ENCODE measurements at places on chromosomes 5 and 9.

GRCh38 chr5:11247224-11247623 is 486.2 kb upstream of the DAP start:
- H3K27ac ChIP-seq: no peak overlapping the region
- no peaks in the 10 kb centered on the region for H3K36me3 ChIP-seq
- H3K4me3 ChIP-seq: no peak overlapping the region
- H3K4me1 ChIP-seq: no peaks in the 10 kb centered on the region

DNA sequence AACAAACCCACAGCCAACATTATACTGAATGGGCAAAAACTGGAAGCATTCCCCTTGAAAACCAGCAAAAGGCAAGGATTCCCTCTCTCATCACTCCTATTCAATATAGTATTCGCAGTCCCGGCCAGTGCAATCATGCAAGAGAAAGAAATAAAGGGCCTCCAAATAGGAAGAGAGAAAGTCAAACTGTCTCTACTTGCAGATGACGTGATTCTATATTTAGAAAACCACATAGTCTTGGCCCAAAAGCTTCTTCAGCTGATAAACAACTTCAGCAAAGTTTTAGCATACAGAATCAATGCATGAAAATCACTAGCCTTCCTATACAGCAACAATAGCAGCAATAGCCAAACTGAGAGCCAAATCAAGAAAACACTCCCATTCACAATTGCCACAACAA is 333.7 kb upstream of the EDIL3 start:
- no peaks in the 10 kb centered on the region for H3K36me3 ChIP-seq
- H3K4me3 ChIP-seq: no peak overlapping the region
- DNase-seq: no peak
- H3K27me3 ChIP-seq: no peaks in the 10 kb centered on the region
- H3K27ac ChIP-seq: no peak overlapping the region

- H3K27me3 ChIP-seq: no peaks in the 10 kb centered on the region
- H3K4me1 ChIP-seq: no peaks in the 10 kb centered on the region
- no peak overlapping the region for H3K4me3 ChIP-seq
- no peak overlapping the region for H3K27ac ChIP-seq
- no peaks in the 10 kb centered on the region for H3K36me3 ChIP-seq
- no peak for DNase-seq
Measured at GRCh38 chr5:104119529-104119928, 556.9 kb upstream of the NUDT12 start.

- peaks cover 16% of the 10 kb centered on the region for H3K4me1 ChIP-seq
- no peaks in the 10 kb centered on the region for H3K27me3 ChIP-seq
- no peak overlapping the region for H3K4me3 ChIP-seq
- H3K36me3 ChIP-seq: no peaks in the 10 kb centered on the region
- DNase-seq: no peak
Measured at GRCh38 chr5:1526190-1526631, 2.5 kb upstream of the LPCAT1 start.

GRCh38 chr5:139915266-139915665 is 119.7 kb downstream of the PSD2 start:
- no peak overlapping the region for H3K4me3 ChIP-seq
- no peaks in the 10 kb centered on the region for H3K27me3 ChIP-seq
- no peak overlapping the region for H3K27ac ChIP-seq
- H3K36me3 ChIP-seq: no peaks in the 10 kb centered on the region
- no peaks in the 10 kb centered on the region for H3K4me1 ChIP-seq

- H3K27me3 ChIP-seq: no peaks in the 10 kb centered on the region
- peaks cover 4% of the 10 kb centered on the region for H3K36me3 ChIP-seq
- DNase-seq: no peak
- peaks cover 12% of the 10 kb centered on the region for H3K4me1 ChIP-seq
- H3K27ac ChIP-seq: no peak overlapping the region
Measured at GRCh38 chr5:179905161-179905560, 2.5 kb downstream of the TBC1D9B start.

DNA sequence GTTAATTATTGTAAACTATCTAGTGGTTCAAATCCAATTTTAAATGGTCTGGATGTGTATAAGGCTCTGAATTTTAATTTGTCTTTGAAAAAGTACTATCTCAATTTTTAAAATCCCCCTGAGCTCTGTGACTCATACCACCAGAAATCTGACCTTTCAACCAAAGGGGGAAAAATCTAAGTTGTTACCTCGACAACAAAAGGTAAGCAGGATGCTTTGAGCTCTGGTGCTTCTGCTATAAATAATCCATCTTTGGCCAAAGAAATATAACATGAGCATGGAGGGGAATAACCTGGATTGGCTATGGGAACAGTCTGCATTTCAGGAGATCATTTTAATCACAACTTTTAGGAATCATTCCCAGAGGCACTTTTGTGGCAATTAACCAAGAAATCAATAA is 76.3 kb upstream of the PCSK1 start:
- no peak overlapping the region for H3K4me3 ChIP-seq
- no peaks in the 10 kb centered on the region for H3K36me3 ChIP-seq
- no peaks in the 10 kb centered on the region for H3K27me3 ChIP-seq
- H3K27ac ChIP-seq: no peak overlapping the region

- no peak overlapping the region for H3K27ac ChIP-seq
- H3K4me1 ChIP-seq: no peaks in the 10 kb centered on the region
- no peak overlapping the region for H3K4me3 ChIP-seq
- DNase-seq: no peak
- no peaks in the 10 kb centered on the region for H3K27me3 ChIP-seq
- H3K36me3 ChIP-seq: no peaks in the 10 kb centered on the region
Measured at GRCh38 chr5:144971108-144971850, 800.6 kb downstream of the KCTD16 start.

DNA sequence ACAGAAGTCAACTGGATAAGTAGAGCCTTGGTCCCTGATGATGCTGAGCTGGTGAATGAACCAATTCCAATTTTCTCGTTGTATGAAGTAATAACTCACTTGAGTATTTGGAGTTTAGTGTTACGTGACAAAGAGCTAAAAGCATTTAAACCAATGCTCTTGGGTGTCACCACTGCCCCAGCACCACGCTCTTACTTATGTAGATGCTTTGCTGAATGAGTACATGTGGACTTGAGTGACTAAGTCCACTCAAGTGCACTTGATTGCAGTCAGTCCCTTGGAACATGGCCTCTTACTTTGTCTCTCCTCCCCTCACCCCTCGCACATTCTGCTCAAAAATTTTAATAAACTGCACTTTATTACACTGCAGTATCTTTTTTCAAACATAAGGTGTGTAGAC is 184.0 kb downstream of the MAN2A1 start:
- H3K36me3 ChIP-seq: no peaks in the 10 kb centered on the region
- no peaks in the 10 kb centered on the region for H3K27me3 ChIP-seq
- H3K4me3 ChIP-seq: no peak overlapping the region
- H3K4me1 ChIP-seq: no peaks in the 10 kb centered on the region

GRCh38 chr5:107331882-107332281 is 338.9 kb downstream of the EFNA5 start:
- no peaks in the 10 kb centered on the region for H3K27me3 ChIP-seq
- no peaks in the 10 kb centered on the region for H3K4me1 ChIP-seq
- H3K27ac ChIP-seq: no peak overlapping the region

GRCh38 chr9:86918556-86918955 is 28.8 kb downstream of the GAS1 start:
- H3K27ac ChIP-seq: no peak overlapping the region
- H3K36me3 ChIP-seq: no peaks in the 10 kb centered on the region
- no peaks in the 10 kb centered on the region for H3K4me1 ChIP-seq

DNA sequence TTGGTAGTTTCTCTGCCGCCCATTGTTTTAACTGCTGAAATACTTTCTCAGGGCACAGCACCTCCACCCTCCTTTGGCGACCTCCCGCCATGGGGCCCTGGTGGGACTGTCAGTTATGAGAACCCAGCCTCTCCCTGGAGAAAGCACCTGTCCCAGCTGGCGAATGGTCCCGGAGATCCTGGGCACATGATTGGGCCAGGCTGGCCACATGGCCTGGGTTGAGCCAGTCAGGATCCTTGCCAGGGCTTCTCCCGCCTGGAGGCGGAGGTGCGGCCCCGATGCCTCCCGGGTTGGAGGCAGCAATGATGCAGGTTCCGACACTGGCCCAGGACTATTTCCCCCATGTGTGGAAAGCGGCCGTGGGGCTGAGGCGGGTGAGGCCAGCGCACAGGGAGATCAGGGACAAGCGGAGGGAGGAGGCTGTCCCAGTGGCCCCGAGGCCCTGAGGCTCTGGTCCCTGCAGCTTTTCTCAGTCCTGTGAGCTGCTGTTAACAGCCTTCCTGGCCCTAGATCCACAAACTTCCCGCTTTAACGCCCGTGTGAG is 13.6 kb downstream of the UNC5A start:
- no peaks in the 10 kb centered on the region for H3K36me3 ChIP-seq
- no peak for DNase-seq
- no peak overlapping the region for H3K4me3 ChIP-seq
- H3K4me1 ChIP-seq: no peaks in the 10 kb centered on the region

DNA sequence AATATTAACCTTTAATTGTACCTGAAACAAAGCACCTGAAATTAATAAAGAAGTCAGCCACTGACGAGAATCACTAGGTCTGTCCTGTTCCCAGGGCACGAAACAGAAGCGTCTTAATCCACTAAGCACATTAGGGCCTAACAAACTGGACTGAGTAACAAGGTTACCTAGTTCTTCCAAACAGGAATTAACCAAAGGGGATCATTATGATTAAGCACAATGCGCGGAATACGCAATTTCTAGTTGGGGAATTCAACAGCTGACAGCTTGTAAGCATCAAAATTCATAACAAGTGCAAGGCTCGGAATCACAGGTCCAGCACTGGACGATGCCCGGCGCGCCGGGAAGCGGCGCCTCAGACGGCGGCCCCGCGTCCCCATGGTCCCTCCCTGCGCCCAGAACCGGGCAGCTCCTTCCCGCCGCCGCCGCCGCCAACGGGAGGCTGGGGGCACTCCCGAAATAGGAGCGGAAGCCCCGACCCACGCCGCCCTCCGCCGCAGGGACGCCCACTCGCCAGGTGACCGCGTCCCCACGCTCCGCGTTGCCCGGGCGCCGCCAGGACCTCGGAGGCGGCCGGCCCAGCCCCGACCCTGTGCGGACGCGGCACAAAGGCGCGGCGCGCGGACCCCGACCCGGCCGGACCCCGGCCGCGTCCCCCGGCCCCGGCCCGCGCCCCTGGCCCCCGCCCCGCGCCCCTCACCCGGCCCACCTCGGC is 898 bp downstream of the CAMSAP1 start:
- no peaks in the 10 kb centered on the region for H3K36me3 ChIP-seq
- no peak for DNase-seq
- peak overlapping the region; percentile 62 for H3K4me3 ChIP-seq
- no peaks in the 10 kb centered on the region for H3K27me3 ChIP-seq

DNA sequence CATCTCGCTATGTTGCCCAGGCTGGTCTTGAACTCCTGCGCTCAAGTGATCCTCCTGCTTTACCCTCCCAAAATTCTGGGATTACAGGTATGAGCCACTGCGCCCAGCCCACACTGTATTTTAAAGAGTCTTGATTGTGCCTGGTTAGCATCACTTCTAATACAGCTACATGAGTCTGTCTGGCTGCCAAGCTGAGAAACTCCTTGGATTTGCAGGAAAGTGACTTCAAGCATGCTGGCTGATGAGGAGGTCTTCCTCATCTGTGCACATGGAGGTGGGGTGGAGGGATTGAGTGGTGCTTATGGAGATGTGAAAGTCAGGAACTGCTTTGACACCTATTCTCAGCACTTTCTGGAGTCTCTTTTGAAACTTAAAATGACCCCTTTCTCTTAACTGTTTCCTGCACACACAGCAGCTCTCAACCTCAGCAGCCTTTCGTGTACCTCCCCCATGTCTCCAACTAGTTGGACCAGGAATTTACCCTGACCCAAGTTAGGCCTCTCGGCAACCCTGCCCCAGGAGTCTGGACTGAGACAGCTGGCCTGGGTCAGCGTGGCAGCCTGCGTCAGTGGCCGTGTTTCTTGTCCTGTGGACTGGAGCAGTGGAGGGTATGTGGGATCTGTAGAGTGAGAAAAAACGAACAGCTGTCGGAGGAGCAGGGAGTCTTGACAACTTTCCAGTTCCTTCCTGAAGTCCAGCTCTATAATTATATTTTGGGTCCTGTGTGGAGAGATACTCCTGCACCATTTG is 72.5 kb downstream of the ACER2 start:
- no peak overlapping the region for H3K4me3 ChIP-seq
- no peak overlapping the region for H3K27ac ChIP-seq
- DNase-seq: no peak
- H3K36me3 ChIP-seq: no peaks in the 10 kb centered on the region

- H3K27ac ChIP-seq: no peak overlapping the region
- no peak for DNase-seq
- H3K36me3 ChIP-seq: no peaks in the 10 kb centered on the region
- no peak overlapping the region for H3K4me3 ChIP-seq
Measured at GRCh38 chr5:164581889-164582288, 1076.5 kb downstream of the MAT2B start.

DNA sequence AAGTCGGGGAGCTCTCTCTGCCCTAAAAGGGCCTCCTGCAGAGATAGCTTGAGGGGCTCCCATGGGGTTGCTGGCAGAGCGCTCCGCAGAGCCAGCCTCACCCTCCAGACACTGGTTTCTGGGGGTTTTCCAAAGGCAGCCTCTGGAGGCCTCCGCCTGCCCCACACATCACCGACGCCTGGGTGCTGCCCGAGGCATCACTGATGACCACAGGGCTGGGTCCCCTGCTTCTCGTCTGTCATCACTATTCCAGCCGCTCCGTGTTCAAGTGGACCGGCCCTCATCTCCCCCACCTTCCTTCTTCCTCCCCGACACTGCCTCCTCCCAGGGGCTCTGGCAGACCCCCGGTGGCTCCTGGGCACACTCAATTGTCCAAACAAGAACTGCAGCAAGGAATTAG is 64.1 kb upstream of the IRX4 start:
- no peak overlapping the region for H3K27ac ChIP-seq
- no peak for DNase-seq

DNA sequence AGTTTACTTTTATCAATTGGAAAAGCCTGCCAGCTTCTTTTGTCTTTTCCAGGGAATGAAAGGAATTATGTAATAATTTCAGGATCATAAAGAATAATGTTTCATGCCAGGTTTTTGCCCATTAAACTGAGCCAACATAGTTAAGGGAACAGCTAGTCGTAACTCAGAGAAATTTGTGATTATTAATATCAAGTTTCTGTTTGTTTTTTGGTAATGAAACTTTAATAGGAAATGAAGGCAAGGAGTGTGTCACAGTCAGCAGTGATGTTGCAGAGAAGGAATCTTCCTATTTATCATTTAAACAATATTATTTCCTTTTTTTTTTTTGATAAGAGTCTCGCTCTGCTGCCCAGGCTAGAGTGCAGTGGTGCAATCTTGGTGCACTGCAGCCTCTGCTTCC is 10.7 kb downstream of the NFIL3 start:
- H3K27me3 ChIP-seq: no peaks in the 10 kb centered on the region
- DNase-seq: no peak
- no peaks in the 10 kb centered on the region for H3K4me1 ChIP-seq
- no peak overlapping the region for H3K27ac ChIP-seq

- H3K36me3 ChIP-seq: no peaks in the 10 kb centered on the region
- no peak overlapping the region for H3K27ac ChIP-seq
- H3K4me1 ChIP-seq: no peaks in the 10 kb centered on the region
- no peak for DNase-seq
- H3K4me3 ChIP-seq: no peak overlapping the region
Measured at GRCh38 chr5:137236252-137236651, 262.9 kb downstream of the SPOCK1 start.

- no peaks in the 10 kb centered on the region for H3K27me3 ChIP-seq
- peak overlapping the region; percentile 86 for H3K27ac ChIP-seq
- H3K4me3 ChIP-seq: peak overlapping the region; percentile 30
- peaks cover 15% of the 10 kb centered on the region for H3K36me3 ChIP-seq
- peaks cover 69% of the 10 kb centered on the region for H3K4me1 ChIP-seq
- DNase-seq: no peak
Measured at GRCh38 chr5:1485579-1486118, 38.1 kb downstream of the LPCAT1 start.
